COLO829 (cell line): ENCODE measurements at places on chromosomes 3 and 15.

GRCh38 chr3:188822411-188822810, 349.4 kb upstream of the TPRG1 start:
- DNase-seq = no peak

DNA sequence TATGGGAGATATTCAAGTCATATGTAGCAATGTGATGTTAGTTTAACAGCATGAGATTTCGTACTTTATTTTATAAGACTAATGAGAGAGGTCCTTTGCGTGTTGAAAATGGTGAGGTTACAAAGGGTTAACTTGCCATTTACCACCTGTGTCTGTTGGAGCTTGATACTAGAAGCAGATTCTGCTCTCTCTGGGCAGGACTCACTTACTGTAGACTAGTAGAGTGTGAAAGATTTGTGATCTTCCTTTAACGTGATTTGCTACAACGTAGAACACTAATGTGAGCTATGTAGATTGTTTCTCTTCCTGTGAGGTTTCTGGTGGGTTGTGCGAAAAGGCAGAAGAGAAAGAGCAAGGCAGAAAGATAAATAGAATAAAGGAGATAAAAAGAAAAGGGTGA, 1.1 kb downstream of the TP63 start:
- no peak for DNase-seq

GRCh38 chr15:29712149-29712885, 110.0 kb downstream of the TJP1 start:
- no peak for DNase-seq

DNA sequence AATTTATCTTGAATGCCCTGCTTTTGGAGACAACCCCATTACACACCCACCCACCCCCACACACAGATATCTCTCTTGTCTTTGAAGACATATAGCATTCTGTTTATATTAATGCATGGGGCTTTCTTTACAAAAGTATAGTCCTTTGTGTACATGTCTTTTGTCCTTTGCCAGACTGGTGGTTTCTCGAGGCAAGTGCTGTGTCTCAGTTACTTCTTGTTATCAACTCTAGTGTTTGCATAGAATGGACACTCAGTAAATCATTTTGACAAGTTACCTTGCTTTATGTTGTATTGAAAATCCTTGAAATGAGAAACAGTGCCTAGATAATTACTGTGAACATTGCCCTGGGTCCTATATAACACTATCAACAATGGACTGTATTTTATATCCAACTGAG, 33.9 kb downstream of the KBTBD8 start:
- DNase-seq = no peak

GRCh38 chr3:71361334-71361890, 222.1 kb downstream of the FOXP1 start:
- DNase-seq = no peak

DNA sequence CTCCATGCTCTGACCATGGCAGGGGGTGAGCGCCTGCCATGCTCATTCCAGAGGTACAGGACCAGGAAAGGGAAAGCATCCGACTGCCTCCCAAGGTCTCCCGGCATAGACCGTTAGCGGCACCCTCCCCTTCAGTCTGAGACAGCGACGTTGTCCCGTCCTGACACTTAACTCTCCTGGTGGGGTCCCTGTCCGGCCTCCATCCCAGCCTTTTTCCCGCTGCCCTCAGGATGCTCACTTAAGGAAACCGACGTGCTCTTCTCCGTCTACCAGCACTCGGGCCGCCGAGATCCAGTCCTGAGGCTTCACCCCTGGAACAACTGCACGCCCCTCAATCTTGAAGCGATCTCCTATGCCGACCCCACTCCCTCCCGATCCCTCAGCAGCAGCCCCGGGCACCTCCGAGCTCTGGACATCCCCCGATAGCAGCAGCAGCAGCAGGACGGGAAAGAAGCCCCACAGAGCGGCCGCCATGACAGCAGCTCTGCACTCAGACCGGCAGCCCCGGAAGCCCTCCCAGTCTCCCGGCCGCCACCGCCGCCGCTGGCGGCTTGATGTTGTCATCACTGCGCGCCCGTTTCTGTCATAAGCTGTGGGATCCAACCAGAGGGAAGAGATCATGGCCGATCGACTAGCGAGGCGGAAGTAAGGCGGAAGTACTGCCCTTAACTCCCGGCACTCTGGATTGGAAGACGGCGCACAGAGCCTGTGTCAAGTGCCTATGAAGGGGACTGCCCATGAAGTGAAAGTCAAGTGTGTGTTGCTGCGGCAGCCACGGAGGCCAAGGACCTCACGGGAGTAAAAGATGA, at the start of the genes EMC7 and PGBD4:
Gene EMC7, minus strand, starts transcription at position 497 of the 809 bp plus-strand sequence. Its CDS starts 23 bp downstream, at position 474.
Gene PGBD4, plus strand, starts transcription at position 718 of the 809 bp plus-strand sequence. CDS start 449 bp downstream, outside the sequence.
- peak; percentile 95 for DNase-seq

GRCh38 chr3:16740515-16740914, 135.3 kb upstream of the DAZL start:
- DNase-seq = no peak

GRCh38 chr3:154776549-154777225, 303.4 kb upstream of the MME start:
- no peak for DNase-seq

GRCh38 chr3:186258968-186259367, 103.1 kb downstream of the DGKG start:
- no peak for DNase-seq

- no peak for DNase-seq
Observed at GRCh38 chr15:99476413-99477222, 89.2 kb upstream of the MEF2A start.

DNA sequence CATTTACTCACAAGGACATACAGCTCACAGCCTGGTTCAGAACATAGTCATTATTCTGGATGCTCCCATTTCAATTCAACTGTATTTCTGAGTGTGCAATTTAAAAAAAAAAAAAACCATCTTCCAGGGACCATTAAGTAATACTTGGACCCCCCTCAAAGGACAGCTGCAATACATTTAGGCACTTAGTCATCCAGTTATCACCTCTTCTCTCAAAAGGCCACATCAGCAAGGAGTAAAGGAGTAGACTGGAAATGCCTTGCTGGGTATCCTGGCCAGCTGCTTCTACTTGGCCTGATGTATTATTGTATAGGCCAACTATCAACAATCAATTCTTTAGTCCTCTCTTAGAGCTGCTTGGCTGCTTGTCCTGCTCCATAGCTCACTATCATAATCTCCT, 211.4 kb upstream of the SETMAR start:
- DNase-seq = no peak

DNA sequence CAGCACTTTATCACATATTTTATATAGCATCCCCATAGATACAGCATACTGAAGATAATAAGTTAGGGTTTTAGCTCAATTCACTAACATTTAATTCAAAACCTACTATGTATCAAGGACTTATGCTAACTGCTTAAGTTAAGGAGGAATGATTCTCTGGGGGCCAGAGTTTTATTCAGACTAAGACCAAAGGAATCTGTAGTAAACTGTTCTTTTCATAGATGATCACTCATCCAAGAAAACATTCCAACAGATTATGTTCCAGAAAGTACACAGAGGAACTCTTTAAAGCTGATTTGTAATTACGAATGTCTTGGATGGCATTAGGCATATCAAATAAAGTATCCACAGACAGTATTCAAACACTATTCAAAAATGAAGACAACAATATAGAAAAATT, 226.4 kb downstream of the SCAPER start:
- DNase-seq = peak; percentile 1

DNA sequence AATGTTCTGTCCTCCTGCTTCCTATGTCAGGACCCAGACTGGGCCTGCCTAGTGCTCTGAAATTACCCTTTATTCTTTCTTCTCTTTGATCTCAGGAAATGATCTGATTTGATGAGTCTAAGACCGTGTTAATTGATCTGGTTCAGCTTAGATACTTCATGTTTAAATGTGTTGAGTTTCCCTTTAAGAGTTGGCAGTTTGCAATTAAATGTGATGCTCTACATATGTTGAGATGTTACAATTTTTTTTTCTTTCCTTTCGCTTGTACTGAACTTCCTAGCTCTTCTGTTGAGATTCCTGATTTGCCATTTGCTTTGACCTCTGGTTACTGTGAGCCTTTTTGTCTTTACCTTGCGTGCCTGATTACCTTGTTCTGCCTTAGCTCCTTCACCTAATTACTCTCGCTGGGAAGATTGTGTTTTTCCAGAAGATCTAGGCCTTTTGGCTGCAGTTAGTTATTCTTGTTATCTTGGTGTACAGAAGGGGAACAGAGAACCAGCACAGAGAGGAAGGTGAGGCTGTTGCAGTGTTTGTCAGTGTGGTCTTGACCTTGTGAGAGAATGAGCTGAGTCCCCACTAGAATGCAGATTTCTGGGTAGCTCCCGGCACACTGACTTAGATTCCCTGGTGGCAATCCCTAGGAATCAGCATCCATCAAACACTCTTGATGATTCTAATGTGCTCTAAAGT, 203.6 kb downstream of the EDEM1 start:
- no peak for DNase-seq

DNA sequence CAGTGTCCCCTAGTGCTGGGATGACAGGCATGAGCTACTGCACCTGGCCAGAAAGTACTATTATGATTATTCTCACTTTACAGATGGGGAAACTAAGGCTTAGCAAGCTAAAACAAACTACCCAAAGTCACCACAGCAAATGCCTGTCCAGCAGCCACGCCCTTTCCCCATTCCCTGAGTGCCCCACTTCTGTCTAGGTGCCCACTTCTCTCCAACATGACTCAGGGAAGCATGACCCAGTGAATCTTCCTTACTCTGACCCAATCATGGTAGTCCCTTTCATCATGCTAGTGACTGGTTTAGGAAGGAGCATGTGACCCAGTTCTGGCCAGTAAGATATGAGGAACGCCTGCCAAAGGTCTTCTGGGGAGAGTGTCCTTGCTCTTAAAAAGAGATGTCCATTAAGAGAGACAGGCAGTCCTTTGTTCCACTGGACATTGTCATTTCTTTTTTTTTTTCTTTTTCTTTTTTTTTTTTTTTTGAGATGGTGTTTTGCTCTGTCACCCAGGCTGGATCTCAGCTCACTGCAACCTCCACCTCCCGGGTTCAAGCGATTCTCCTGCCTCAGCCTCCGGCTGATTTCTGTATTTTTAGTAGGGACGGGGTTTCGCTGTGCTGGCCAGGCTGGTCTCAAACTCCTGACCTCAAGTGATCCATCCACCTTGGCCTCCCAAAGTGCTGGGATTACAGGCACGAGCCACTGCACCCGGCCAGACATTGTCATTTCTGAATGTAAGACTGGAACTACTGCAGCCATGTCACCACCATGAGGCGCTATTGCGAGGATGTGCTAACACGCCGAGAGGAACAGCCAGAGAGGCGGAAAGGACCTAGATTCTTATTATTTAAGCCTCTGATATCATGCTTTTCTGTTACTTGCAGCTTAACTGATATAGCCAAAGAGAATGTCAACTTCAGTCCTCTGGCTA, 19.8 kb downstream of the MEGF11 start:
- DNase-seq = peak; percentile 56

DNA sequence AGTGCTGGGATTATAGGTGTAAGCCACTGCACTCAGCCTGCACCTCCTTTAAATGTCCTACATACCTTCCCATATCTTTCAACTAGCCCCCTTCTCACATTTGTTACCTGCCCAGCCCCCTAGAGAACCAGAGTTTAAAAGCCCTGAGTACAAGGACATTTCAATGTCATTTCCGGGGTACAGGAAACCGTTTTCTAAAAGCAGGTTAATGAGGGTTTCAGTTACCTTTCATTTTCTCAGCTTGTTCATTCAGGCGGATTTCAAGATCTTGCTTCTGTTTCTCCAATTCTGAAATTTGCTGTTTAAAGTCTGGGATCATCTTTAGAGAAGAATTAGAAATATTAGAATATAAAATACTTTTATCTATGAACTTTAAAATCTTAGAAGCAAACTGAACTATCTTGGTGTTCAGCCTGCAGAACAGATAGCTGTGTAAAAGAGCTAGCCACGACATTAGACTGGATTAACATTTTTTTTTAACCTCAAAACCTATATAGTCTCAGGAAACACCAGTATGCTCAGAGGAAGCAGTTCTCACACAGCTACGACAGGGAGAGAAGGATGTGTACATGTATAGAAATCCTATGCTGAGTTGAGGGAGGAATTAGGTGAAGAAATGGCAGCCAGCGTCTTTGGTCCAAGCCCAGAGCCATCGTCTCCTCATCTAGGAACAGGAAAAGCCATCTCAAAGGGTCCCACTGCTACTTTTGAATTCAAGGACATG, 29.9 kb upstream of the GNB5 start:
- DNase-seq = no peak

- DNase-seq = no peak
Observed at GRCh38 chr3:170862618-170863374, 7.2 kb downstream of the RPL22L1 start.

DNA sequence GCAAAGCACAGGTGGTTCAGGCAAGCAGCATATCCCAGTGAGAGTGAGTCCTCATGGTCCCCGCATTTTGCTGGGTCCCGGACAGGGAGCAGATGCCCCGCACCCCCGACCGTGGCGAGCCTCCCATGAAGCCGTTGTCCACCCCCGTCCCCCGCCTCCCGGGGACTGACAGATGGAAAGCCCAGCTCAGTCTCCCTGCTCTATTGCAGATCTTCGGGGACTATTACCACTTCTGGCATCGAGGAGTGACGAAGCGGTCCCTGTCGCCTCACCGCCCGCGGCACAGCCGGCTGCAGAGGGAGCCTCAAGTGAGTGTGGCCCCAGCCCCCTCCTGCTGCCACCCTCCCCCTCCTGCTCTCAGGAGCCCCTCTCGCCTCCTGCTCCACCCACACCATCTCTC, 7.7 kb downstream of the FURIN start:
- no peak for DNase-seq

DNA sequence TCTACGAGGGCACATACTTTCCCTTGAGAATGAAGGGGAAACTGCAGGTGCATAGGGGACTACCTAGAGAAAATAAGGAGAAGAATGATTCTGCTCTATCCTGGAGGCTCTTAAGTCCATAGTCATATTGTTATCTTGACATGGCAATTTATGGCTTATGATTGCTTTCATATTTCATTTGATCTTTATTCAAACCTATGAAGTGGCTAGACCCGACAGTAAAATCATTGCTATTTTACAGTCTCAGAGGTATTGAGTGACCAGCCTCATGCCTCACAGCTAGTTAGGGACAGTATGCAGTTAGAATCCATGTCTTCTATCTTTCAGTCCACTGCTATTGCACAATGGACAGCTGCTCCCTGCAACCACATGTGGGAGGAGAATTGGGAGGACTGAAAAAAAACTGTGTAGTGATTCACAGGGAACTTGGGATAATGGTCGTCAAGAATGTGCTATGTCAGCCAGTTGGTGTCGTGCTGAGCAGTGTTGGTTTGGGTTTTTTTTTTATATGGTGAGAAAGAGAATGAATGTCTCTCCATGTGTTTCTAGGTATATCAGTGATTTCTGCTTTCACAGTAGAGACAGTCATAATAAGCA, 63.2 kb upstream of the SPPL2A start:
- peak; percentile 17 for DNase-seq
